ENCODE measurements at places on chromosomes 12 and 14.
A peak's percentile ranks its signal among the peaks of the same experiment; 100 is the strongest.

GRCh38 chr14:28831126-28831525 lies 64.5 kb downstream of the FOXG1 start:
- DNase-seq, result no peak

DNA sequence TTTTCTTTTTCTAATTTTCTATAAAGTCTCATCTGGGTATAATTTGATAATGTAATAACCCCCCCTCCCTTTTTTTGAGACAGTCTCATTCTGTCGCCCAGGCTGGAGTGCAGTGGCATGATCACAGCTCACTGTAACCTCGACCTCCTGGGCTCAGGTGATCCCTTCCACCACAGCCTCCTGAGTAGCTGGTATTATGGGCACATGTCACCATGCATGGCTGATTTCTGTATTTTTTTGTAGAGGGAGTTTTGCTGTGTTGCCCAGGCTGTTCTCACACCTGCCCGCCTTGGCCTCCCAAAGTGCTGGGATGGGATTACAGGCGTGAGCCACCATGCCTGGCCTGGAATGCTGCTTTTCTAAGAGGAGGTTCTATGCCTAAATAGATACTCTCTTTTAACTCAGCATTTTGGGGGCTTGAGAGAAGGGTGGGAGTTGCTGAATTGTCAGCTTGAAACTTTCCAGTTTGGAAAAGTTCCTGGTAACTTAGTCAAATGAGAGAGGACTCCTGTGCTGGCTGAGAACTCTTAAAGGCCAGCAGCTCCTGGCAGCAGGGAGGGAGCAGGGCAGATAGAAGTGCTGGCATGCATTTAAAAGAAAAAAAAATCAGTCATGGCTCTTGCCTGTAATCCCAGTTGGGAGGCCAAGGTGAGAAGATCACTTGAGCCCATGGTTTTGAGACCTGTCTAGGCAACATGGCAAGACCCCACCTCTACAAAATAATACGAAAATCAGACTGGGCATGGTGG lies 13.0 kb downstream of the NUDT4 start:
- no peak for DNase-seq

- DNase-seq, result no peak
These were observed 15.8 kb downstream of the ABCC9 start for GRCh38 chr12:21925296-21925913.

- no peak for DNase-seq
These were observed 2.9 kb upstream of the HMGA2 start for GRCh38 chr12:65821336-65821735.

DNA sequence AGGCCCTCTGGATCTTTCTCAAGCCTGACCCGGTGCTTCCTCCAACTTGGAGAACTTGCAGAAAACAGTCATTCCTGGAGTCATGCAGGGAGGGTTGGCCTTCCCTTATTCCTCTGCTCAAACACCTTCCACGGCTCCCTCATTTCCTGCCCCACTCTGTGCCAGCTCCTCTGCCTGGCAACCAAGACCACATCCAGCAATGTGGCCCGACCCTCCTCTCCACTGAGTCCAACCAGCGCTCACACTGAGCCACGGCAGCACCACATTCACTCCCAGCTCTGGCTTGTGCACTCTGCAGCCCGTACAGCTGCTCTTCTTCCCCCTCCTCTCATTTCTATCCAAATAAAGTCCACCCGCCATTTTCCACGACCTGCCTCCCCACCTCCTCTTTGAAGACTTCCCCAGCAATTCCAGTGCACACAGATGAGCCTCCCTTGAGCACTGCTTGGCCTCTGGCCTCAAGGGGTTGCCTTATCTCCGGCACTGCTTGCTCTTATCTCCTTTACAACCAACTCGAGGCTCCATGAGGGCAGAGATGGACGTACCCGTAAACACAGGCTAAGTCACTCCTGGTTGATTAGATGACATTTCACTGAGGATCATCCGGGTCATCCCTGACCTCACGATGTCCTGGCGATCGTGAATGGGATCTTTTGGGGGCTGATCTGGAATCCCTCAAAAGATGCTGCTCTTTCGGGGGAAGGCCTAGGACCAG lies 5.4 kb downstream of the PGF start:
- DNase-seq, result no peak

DNA sequence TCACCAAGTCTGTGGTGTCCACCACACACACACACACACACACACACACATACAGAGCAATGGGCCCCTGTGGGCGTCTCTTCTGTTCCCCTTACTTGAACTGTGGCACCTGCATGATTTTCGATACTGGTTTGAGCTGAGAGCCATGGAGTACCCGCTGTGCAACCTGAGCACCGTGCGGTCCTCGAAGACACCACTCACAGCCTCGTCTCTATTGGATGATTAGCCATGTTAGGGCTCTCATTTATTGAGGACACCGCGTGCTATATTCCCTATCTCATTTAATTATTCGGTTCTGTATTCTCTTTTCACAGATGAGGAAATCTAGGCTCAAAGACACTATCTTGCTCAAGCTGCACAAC lies 623 bp upstream of the C14orf132 start:
- DNase-seq, result peak; percentile 5

GRCh38 chr12:130537051-130537450 lies 179.0 kb downstream of the RIMBP2 start:
- no peak for DNase-seq

DNA sequence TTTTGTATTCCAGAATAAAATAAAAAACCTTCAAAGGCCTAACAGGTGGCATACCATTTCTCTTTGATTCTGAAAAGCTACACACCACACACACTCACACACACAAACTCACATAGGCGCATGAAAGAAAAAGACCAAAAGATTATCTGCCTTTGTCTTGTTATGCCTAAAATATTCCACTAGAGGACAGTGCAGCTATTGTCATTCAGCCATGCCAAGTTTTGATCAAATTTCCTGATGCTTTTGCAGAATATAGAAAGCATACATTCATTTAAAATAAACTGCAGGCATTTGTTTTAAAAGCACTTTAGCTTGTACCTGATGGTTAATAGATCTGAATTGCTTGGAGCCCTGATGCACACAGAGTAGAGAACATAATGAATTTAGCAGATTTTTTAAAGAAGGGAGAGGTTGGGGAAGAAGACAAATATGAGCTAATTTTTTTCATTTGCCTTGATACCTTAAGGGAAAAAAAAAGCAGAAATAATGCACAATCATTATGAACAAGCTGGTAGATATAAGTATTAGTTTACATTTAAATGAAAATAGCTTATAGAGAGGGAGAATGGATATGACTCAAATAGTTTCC lies 1766.9 kb upstream of the SEL1L start:
- DNase-seq, result no peak

DNA sequence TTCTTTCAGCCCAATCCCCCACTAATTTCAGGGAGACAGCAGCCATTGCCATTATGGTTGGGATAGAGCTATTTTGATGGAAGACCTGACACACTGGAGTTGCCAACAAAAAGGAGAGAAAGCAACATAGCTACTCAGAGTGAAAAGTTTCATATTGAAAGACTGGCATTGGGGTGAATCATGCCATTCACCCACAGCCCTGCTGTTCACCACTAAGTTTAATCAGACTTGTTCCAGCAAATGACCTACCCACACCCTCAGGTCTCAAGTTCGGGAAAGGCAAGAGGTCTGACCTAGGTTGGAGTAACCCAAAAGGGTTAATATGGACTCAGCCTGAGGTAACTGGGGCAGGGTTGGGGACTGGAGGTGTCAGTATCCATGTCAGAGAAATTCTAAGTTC lies 169.2 kb downstream of the PAWR start:
- DNase-seq, result no peak

- DNase-seq, result no peak
These were observed 17.6 kb upstream of the PEX5 start for GRCh38 chr12:7171854-7172253.

GRCh38 chr12:15851045-15851620 lies 31.1 kb upstream of the STRAP start:
- DNase-seq, result no peak

GRCh38 chr14:60565211-60565610 lies 56.3 kb downstream of the SIX6 start:
- DNase-seq, result no peak

- peak; percentile 69 for DNase-seq
These were observed 14.7 kb downstream of the ITGA5 start for GRCh38 chr12:54404061-54405004.

DNA sequence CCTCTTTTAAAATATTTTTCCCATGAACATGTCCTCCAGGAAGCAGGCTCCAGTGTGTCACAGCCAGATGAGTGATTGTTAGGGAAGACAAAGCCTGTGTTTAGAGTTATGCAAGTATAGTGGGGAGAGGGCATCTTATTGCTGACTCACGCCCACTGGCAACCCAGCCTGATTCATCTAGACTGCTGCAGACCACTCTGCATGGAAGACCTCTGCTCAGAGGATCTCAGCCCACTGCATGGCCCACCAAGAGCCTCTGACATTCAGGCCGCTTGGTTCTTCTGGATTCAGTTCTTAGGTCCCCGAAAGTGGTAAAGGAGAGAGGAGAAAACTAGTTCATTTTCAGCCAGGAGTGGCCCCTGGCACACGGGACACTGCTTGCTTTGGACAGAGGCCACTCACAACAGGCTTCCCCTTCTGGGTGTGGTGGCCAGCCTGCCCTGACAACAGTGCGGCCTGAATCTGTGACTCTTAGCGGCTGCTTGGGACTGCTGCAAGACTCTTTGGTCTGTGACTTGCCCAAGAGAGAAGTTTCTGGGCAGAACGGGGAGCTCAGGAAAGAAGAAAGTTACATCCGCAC lies 266.3 kb downstream of the ZFP36L1 start:
- DNase-seq, result no peak

GRCh38 chr12:104353012-104353981 lies 49.8 kb downstream of the EID3 start:
- no peak for DNase-seq

GRCh38 chr12:6957151-6957701 lies 6.1 kb downstream of the PTPN6 start:
- DNase-seq, result no peak

GRCh38 chr12:92292016-92292415 lies 146.4 kb upstream of the BTG1 start:
- no peak for DNase-seq

GRCh38 chr12:27186022-27186839 lies 57.9 kb upstream of the STK38L start:
- DNase-seq, result no peak

- no peak for DNase-seq
These were observed 11.7 kb downstream of the ITPR2 start for GRCh38 chr12:26821212-26821701.

DNA sequence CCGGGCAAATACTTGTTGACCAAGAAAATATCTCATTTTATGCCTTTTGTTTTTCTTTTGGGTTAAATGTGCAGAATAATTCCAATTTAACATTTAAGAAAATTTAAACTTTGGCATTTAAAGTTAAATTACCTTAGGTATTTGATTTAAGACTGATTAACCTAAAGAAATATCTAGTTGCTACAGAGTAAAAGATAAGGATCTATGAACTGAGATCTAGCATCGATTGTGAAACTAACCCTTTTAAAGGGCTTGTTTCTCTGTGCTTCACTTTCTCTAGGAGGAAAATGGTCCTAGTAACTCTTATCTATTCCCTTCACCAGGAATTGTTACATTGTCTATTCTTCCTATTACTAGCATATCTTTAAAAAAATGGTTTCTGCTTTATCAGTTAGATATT lies 2.6 kb upstream of the TTC8 start:
- no peak for DNase-seq

- DNase-seq, result no peak
These were observed 12.0 kb downstream of the GNG2 start for GRCh38 chr14:51872396-51872795.

GRCh38 chr12:122790393-122791075 lies 16.2 kb downstream of the CCDC62 start:
- no peak for DNase-seq

DNA sequence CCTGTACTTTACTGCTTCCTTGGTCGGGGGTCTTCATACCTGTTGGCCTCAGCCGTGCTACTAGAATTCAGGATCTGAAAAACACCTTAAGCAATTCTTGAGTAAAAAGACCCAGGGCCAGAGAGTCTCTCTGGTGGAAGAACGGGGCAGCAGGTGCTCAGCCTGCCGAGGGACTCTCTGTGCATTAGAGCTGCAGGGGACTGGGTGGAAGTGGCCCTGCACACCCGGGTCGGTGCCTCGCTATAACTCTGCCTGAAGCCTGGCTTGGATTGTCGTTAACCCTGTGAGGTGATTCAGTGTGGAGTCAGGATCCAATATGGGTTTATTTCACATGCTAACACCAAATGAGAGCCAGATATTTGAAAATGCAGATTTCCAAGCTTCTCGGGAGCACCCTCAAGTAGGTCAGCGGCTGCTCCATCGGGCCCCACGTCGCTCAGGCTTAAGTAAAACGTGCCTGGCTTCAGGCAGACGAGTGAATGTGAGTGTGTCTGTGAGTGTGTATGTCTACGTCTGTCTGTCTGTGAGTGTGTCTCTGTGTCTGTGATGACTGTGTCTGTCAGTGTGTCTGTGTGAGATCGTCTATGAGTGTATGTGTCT lies 35.1 kb upstream of the C14orf180 start:
- DNase-seq, result no peak

GRCh38 chr12:39332661-39333175 lies 110.2 kb downstream of the KIF21A start:
- no peak for DNase-seq

DNA sequence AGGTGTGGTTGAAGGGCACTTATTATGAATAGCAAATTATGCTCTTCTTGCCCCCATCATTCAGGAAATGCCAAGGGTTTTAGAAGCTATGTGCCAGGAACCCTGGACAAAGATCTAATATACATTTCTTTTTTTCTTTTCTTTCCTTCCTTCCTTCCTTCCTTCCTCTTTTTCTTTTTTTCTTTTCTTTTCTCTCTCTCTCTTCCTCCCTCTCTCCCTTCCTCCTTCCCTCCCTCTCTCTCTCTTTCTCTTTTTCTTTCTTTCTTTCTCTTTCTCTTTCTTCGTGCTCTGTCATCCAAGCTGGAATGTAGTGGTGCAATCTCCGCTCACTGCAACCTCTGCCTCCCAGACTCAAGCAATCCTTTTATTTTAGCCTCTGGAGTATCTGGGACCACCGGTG lies 66.1 kb upstream of the CSRP2 start:
- DNase-seq, result no peak

DNA sequence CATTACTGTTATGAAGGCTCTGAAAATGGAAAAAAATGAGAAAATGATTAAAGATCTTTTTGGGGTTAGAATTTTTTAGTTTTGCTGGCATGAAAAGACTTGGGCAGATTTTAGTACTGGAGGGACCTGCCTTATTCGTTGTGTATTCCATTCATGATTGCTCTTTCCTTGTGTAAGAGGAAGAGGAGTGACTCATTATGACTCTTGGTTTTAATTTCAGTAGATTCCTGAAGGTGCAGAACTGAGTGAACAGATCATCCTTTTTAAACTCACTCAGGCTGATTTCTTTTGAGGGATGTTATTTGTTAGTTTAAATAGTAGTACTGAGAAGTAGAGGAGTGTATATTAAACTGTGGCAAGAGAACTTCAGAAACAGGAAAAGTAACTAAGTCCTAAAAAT lies 41.6 kb downstream of the AKAP6 start:
- DNase-seq, result no peak

DNA sequence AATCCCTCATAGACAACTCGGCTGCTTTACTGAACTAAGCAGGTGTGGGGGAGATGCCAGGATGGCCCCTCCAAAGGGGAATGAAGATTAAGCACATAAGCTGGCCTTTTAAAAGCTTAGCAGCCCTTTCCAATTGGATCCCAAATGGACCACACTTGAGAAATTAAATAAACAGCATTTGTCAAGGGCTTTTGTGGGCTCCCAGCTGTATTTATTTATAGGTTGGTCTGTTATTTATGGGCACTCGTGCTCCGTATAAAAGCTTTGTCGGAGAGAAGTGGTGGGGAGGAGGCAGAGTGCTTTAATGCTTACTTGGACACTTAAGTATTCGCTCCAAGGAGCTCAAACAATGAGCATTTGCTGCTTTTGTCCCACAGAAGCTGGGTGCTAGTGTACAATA lies 580.2 kb downstream of the MED13L start:
- no peak for DNase-seq
